Thyroid gland (tissue), 4 donors: ENCODE measurements at places on chromosomes 16 and 17. TPM values are rescaled to one million over a fixed set of nuclear protein-coding genes. Genes with fewer than 3 reads are reported as not detected.
A peak's percentile ranks its signal among the peaks of the same experiment; 100 is the strongest.

GRCh38 chr16:30741461-30741914 lies 6.7 kb upstream of the PHKG2 start:
- peak overlapping the region; percentile 93 for H3K27ac ChIP-seq
- DNase-seq, result peak; percentile 90
- H3K27me3 ChIP-seq, result no peaks in the 10 kb centered on the region
- H3K4me3 ChIP-seq, result no peak overlapping the region

- no peak overlapping the region for H3K4me3 ChIP-seq
- DNase-seq, result no peak
- H3K36me3 ChIP-seq, result no peaks in the 10 kb centered on the region
- H3K27me3 ChIP-seq, result no peaks in the 10 kb centered on the region
- no peaks in the 10 kb centered on the region for H3K4me1 ChIP-seq
Observed at GRCh38 chr16:3356118-3356517, 429 bp downstream of the OR2C1 start.

- H3K36me3 ChIP-seq, result no peaks in the 10 kb centered on the region
- H3K4me1 ChIP-seq, result no peaks in the 10 kb centered on the region
- no peak overlapping the region for H3K4me3 ChIP-seq
Observed at GRCh38 chr16:2806286-2806685, 8.0 kb downstream of the PRSS41 start.

- peaks cover 7% of the 10 kb centered on the region for H3K27me3 ChIP-seq
- no peaks in the 10 kb centered on the region for H3K36me3 ChIP-seq
- peaks cover 33% of the 10 kb centered on the region for H3K4me1 ChIP-seq
- DNase-seq, result no peak
- H3K4me3 ChIP-seq, result no peak overlapping the region
- H3K27ac ChIP-seq, result no peak overlapping the region
Observed at GRCh38 chr17:45895969-45896785, 1.8 kb downstream of the MAPT start.

COG7 gene
- total RNA-seq, result 33.4 TPM

DNA sequence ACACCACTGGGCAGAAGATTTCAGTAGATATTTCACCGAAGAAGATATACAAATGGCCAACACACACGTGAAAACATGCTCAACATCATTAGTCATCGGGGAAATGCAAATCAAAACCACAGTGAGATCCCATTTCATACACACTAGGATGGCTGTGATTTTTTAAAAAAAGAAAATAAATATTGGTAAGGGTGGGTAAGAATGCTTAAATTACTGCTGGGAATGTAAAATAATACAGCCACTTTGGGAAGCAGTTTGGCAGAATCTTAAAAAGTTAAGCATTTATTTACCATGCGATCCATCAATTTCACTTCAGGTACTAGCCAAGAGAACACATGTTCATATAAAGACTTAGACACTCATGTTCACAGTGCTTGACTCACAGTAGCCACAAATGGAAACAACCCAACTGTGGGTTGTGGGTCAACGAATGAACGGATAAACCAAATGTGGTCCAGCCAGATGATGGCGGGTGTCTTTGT lies 6.5 kb upstream of the C16orf74 start:
- H3K4me1 ChIP-seq, result peaks cover 10% of the 10 kb centered on the region
- H3K27me3 ChIP-seq, result no peaks in the 10 kb centered on the region
- DNase-seq, result no peak
- no peak overlapping the region for H3K4me3 ChIP-seq
- no peak overlapping the region for H3K27ac ChIP-seq

GPR179 gene
- total RNA-seq, result not detected

DNA sequence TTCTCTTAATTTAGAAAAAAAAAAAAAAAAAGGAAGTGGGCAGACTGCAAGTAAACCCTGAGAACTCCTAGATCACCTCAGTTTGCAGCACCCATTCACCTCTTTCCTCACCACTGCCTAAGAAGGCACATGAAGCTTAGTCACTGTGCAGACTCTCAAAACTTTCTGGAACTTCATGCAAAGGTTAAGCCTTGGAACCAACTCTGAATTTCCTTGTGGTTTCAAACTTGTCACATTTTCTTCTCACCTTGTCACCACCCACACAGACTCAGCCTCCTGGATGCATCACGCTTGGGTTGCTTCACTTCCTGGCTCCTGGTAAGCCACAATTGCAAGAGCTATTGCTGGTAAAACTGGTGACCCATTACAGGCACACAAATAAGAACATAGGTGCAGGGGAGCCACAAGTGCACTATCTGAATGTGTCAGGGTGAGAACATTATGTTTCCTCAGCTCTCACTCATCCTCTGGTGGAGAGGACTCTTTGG lies 15.0 kb upstream of the CPD start:
- DNase-seq, result peak; percentile 62
- no peaks in the 10 kb centered on the region for H3K27me3 ChIP-seq
- H3K27ac ChIP-seq, result no peak overlapping the region
- H3K4me1 ChIP-seq, result peaks cover 23% of the 10 kb centered on the region
- no peaks in the 10 kb centered on the region for H3K36me3 ChIP-seq

DNA sequence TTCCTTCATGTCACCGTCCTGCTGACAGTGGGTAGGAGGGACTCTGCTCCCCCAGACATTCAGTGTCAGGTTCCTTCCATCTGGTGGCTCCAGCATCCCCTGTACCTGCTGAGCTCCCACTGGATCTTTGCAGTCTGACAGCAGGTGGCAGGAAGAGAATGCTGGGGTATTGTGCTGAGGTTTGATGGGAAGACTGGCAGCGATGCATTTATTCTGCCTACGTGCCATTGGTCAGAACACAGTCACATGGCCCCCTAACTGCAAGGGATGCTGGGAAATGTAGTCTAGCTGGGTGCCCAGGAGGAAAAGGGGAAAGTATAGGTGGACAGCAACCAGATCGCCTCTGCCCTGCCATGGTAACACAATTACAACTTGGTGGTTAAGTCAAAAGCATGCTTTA lies 44.4 kb downstream of the IRX3 start:
- H3K4me3 ChIP-seq, result no peak overlapping the region
- H3K27ac ChIP-seq, result no peak overlapping the region

- H3K27ac ChIP-seq, result no peak overlapping the region
- no peaks in the 10 kb centered on the region for H3K27me3 ChIP-seq
- H3K4me1 ChIP-seq, result peaks cover 29% of the 10 kb centered on the region
Observed at GRCh38 chr17:63552211-63552610, 1.9 kb downstream of the DCAF7 start.

GRCh38 chr17:16456742-16457316 lies 35.2 kb downstream of the LRRC75A start:
- no peaks in the 10 kb centered on the region for H3K4me1 ChIP-seq
- H3K27me3 ChIP-seq, result no peaks in the 10 kb centered on the region
- no peaks in the 10 kb centered on the region for H3K36me3 ChIP-seq
- DNase-seq, result no peak

MT1E gene
- total RNA-seq, result 285 TPM

DNA sequence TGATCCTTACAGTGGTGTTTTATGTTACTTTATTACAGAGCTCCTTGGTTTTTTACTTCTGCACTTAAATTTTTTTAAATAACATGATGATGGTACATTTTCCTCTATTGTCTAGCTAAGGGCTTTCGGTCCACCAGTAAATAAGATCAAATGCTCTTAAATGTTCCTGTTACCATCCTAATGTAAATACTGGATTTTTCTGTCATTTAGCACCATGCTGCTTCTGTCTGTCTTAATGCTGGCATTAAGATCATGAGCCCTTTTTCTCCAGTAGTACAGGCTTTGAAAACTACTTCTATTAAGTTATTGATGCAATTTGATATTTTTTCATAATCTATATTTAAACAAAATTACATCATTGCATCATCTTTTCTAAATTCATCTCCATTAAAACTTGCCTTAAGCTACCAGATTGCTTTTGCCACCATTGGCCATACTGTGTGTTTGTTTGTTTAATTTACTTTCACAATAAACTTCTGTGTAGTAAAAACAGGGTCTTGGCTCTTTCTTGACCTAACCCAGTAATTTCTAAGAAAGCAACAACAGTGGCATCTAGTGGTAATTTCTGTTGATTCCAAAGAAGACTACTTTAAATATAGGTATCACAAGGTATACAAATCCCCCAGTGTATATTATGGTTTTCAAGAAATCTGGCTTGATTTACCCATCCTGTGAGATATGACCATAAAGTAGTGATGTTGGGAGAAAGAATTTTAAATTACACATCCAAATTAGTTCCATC lies 9.0 kb upstream of the PHAF1 start:
- H3K27me3 ChIP-seq, result no peaks in the 10 kb centered on the region
- H3K4me3 ChIP-seq, result no peak overlapping the region
- no peak for DNase-seq
- no peak overlapping the region for H3K27ac ChIP-seq

DNA sequence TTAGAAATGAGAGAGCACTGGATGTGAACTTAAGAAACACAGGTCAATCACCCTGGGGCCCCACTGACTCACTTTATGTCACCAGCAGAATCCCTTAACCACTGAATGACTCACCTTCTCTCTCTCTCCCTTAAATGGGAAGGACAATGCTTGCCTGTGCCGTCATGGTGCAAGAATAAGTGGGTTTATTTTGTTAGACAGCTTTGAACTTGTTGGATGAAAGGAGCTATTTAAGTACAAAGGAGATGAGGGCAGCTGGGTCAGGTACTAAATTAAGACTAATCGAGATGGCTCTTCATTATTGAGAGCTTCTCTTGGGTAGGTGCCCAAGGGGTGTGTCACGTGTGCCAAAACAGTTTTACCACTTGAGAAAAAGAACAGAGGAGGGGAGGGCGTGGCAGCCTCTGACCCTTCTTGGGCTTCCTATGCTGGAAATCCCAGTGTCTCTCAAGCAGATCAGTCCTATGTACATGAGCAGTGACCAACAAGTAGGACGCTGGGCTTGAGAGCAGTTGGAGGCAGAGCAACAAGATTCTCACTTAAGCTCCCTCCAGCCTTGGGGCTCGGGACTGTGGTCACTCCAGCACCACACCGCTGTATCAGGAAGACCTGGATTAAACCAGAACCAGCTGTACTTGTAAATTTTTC lies 6.7 kb upstream of the KRT31 start:
- H3K4me1 ChIP-seq, result peaks cover 3% of the 10 kb centered on the region
- no peaks in the 10 kb centered on the region for H3K36me3 ChIP-seq
- no peak overlapping the region for H3K4me3 ChIP-seq
- DNase-seq, result peak; percentile 75
- H3K27me3 ChIP-seq, result no peaks in the 10 kb centered on the region
- H3K27ac ChIP-seq, result no peak overlapping the region

SKA2 gene
- 48.8 TPM for total RNA-seq

DNA sequence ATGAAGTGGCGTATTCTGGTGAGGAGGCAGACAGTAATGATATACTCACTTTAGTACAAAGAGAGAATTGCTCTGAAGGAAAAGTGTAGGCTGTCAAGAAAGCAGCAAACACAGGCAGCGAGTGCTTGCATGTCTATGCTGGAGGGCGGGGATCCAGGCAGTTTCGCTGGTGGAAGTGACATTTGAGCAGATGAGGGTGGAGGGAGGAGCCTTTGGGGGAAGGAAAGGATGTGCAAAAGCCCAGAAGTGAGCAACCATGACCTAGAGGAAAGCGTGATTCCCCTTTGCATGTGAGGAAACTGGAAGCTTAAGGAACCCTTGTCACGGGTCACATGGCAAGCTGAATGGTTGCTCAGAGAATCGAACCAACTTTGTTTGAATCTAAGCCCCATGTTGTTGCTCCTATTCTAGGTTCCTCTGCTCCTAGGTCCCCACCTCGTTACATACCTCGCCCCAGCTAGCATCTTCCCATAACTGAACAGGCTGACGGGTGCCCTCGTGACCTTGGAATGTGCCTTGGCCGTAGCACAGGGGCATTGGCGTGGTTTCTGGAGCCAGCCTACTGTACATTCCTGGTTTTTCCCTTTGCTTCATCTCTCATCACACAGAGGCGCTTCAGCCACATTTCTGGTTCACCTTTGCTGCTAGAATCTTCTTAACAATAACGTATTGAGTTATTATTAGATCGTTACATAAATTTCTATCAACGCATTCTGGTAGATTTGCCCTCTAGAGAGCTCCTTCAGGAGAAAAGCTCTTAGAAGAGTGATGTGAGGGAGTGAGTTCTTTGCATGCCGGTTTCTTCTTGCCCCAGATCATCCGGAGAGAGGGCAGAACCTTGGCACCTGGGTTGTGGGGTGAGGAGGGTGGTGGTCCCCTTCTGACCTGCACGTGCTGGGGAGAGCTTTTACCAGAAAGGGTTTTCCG lies 191.8 kb downstream of the SNX29 start:
- H3K4me1 ChIP-seq, result peaks cover 5% of the 10 kb centered on the region
- no peaks in the 10 kb centered on the region for H3K27me3 ChIP-seq
- no peak overlapping the region for H3K4me3 ChIP-seq
- no peaks in the 10 kb centered on the region for H3K36me3 ChIP-seq
- H3K27ac ChIP-seq, result no peak overlapping the region

- H3K36me3 ChIP-seq, result peaks cover 93% of the 10 kb centered on the region
- no peak overlapping the region for H3K4me3 ChIP-seq
- no peak overlapping the region for H3K27ac ChIP-seq
Observed at GRCh38 chr17:17224137-17224536, 12.8 kb downstream of the FLCN start.

GRCh38 chr16:5944971-5945370 lies 847.4 kb upstream of the EEF2KMT start:
- no peak overlapping the region for H3K4me3 ChIP-seq
- no peaks in the 10 kb centered on the region for H3K36me3 ChIP-seq
- H3K27me3 ChIP-seq, result no peaks in the 10 kb centered on the region
- H3K4me1 ChIP-seq, result no peaks in the 10 kb centered on the region
- DNase-seq, result no peak
- no peak overlapping the region for H3K27ac ChIP-seq

KCNJ12 gene
- 0.56 TPM for total RNA-seq

PIRT gene
- not detected for total RNA-seq

OTOA gene
- total RNA-seq, result 0.13 TPM
